Left forelimb (tissue), 1 donor: ENCODE measurements at places on chromosomes 7 and 10.

DNA sequence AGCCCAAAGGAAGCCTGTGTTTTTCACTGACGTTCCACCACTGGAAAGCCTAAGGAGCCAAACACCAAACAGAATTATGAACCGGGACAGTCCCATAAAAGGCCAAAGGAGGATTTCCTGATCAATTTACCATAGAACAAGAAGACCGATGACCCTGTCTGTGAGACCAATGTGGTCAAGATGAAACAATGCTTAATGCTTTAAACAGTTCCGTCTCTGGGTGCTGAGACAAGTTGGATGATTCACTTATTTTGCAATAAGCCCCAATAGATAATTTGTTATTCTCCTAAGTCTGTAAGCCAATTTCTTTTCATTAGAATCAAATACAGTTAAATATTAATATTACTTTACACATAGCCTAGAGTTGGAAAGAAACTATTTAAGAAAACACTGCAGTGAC, 134.9 kb downstream of the MICU1 start:
- DNase-seq = no peak

DNA sequence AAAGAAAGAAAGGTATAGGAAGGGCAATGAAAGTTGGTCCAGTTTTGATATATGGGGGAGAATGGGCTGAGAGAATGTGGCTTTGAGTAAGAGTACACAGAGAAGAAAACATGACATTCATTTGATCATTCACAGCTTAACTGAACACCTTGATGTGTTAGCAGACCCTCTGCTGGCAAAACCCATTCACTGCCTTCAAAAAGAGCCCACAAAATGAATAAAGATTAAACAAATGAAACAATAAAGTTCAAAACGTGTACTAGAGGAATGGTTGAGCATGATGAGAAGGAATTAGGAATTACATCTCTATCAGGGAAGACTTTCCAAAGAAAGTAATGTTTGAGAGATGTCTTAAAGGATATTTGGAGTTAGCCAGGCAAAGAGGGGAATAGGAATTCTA, 2.1 kb downstream of the WEE2 start:
- DNase-seq = no peak

DNA sequence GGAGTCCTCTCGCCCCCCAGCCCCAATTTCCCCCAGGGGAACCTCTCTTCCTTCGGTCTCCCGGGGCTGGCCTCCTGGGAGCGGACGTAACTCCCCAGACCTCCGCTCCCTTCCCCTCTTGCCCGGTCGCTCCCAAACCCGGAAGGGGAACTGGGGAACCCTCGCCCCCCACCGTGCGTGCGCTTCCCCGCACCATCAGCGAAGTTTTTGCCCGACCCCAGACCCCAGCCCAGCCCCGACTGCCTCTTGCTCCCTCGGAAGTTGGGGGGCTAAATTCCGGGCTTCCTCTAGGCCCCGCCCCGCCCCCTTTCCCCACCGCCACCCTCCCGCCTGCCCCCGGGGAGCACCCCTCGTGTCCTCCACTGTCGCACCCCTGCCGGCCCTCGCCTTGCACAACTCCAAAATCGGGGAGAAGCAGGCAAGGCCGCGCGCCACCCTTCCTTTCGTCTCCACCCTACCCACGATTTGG, 436 bp downstream of the GNB2 start:
- DNase-seq = no peak

DNA sequence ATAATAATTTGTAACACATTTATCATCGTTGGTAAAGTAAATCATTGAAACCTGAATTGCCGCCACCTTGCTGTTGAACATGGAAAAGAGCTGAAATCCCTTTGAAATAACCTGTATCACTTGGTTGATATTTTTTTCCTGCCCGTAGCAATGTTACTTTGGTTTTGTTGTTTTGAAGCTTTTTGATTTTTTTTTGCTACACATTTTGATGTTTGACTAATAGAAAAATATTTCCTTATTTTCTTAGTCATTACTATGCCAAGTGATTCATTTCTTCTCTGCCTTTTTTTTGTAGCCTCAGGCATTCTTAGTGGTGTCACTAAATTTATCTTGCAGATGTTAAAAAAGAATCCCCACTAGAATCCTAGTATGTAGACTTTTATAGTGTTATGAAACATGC, 235.1 kb upstream of the MEOX2 start:
- no peak for DNase-seq

DNA sequence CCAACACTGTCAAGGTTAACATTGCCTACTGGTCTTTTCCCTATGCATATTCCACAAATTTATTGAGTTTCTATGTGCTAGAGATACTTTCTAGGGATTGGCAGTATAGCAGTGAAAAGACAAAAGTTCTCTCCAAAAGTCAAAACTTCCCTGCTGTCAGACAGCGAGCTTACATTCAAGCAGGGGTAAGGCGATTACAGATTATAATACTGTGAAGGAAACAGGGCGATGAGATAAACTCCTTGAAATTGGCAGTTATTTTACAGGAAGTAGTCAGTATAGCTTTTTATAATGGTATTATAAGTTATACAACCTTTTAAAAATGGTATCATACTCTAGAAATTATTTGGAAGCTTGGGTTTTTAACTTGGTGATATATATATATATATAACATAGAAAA, 9.9 kb downstream of the VPS50 start:
- DNase-seq = no peak

DNA sequence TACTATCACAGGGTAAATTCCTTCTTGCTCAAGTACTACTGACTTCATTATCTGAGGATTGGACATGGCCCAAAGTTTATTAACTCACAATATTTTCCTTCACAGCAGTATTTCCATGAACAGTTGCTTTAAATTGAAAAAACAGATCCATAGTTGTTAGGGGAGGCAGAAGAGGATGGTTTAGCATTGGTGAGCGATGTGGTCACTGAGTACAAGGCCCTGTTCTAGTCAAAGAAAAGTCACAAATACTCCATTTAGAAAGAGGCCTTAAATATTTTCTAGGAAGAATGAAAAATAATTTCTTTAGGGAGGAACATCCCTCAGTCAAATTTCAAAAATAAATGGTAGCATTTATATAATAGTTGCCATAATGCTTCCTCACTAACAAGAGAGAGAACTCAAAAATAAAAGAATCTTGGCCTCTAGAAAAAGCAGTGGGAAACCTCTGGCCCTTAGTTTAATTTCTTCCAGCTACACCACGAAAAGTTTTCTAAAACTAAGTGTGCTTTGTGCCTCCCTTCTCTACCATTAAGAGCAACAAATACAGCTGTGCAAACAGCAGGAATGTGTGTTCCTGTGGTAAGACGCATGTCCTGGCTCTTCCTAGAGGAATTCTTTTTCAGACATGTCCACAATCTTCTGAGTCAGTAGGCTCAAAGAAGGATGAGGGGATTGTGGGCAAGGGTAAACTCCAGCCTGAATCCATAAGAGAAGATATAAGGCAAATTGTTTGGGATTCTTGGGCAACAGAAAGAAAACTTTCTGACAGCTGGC, 105.7 kb downstream of the HOXA1 start:
- no peak for DNase-seq

GRCh38 chr7:123231021-123232000, 31.5 kb upstream of the SLC13A1 start:
- no peak for DNase-seq

GRCh38 chr7:142954680-142955268, 7.4 kb downstream of the KEL start:
- no peak for DNase-seq

GRCh38 chr10:11602919-11603523, 8.4 kb downstream of the USP6NL start:
- DNase-seq = no peak

GRCh38 chr10:76337641-76338040, 906.2 kb downstream of the LRMDA start:
- no peak for DNase-seq

DNA sequence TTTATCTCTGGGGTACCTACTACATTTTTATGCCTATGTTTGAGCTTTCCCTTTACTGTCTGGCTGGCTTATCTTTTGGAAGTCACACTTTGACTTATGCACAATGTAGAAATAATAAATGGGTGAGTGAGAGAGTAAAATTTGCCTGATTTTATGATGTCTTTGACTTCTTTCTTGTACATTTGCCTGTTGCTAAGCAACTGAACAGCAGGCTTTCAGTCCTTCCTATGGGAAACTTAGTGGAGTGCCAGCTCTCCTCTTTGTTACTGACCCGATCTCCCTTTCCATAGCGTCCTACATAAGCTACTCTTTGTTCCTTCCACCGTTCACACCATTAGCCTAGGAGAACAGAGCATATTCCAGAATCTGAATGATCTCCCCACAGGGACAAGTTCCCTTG, 4.2 kb downstream of the TAS2R60 start:
- no peak for DNase-seq

DNA sequence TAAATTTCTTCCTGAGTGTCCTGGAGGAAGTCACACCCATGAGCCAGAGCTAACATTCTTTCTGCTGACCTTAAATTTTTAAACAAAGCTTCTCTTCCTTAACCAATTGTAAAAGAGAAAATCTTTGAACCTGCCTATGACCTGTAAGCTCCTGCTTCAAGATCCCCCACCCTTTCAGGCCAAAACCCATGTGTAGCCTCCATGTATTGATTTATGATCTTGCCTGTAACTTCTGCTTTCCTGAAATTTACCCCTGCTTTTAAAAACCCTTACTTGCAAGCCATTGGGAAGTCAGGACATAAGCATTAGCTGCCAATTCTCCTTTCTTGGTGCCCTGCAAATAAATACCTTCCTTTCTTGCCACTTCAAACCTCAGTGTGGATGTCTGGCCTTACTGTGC, 68.5 kb upstream of the HECTD2 start:
- no peak for DNase-seq

DNA sequence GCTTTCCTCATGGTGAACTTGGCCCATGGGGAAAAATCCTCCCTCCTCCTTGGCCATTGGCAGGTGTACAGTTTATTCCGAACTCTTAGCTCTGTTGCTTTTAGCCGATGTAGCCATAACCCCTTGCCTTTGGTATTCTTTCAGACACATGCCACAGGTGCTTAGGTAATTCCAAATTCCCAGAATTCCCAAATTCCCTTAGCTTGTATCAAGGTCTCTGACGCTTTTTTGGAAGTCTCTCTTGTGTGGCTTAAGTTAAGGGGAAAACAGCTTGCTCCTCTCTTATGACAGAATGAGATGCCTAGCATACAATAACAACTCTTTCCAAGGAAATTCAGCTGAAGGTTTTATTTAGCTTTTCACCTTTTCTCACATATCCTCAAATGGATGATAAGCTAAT, 68.0 kb downstream of the SUGCT start:
- DNase-seq = no peak

DNA sequence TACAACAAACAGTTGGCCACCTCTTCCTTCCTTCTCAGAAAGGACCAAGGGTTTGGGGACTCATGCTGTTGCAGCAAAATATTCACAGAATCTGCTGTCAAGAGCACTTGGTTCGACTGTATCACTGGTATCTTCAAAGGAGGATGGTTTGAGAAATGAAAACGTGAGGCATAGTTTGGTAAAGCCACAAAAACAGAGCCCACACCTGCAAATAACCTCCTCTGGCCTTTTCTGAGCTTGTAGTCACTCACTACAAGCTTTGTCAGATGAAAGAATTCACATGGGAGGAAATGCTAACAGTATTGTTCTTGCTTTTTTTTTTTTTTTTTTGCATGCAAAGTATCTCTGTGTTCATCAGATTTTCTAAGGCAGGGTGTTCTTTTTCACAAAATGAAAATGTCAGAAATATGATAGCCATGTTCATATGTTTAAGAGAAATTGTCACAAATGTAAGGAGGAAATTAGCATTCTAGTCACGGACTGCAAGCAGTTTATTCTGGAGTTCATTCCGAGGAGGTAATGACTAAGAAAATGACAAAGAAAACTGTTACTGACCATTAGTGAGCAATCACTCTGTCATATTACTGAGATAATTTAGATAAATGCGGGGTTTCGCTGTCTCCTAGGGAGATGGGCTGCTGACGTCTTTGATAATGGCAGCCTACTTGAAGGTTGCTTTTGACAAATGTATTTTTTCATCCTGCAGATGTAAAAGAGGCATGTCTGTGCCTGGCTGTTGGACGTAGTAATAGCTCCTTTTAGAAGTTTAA, 117.8 kb upstream of the MYO3A start:
- no peak for DNase-seq

GRCh38 chr10:98611436-98611835, 164.7 kb upstream of the HPS1 start:
- no peak for DNase-seq

DNA sequence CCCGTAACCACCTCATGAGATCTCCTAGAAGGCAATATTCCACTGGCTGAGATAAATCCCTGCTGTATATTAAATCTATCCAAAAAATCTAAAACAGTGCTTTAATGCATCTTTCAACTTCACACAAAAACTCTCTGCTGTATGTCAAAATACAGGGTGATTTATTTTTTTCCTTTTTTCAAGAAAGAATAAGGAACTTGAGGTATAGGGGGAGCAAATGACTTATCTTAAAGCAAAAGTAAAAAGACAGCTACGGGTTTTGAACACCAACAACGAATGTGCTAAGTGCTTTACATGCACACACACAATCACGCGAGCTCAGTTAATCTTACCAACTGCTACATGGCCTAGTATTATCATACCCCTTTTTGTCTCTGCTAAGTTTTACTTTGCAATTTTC, 168.9 kb upstream of the PHF14 start:
- DNase-seq = no peak

DNA sequence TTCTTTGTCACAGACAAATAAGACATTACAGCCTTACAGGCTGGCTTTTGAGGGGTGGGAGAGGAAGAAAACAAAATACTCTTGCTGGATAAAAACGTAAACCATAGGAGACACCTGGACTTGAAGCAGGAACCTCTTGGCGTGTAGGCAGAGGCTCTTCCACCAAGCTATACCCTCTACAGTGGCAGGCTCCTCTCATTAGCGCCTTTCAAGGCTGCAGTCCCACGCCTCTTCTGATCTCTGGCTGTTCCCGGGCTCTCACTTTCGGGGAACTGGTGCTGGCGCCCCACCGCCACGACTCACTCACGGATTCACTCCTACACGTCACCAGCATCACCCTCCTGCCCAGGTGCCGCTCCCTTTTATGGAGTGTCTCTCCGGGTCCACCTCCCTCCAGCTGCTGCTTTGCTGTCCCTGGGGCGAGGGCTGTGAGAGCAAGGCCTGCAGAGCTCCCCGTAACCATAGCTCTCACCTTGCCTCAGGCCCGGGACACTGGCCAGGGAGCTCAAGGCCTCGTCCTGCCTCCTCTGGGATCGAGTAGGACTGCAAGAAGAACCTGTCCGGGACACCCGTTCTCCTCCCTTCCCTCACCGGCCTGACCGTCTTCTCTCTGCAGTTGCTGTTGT, 62.6 kb downstream of the ZNF777 start:
- no peak for DNase-seq
